ENCODE measurements at places on chromosomes 13 and 19.

GRCh38 chr19:50590191-50590590 is 22.0 kb upstream of the LRRC4B start:
- DNase-seq: no peak

GRCh38 chr13:20402881-20403280 is 122.8 kb downstream of the CRYL1 start:
- peak; percentile 53 for DNase-seq

DNA sequence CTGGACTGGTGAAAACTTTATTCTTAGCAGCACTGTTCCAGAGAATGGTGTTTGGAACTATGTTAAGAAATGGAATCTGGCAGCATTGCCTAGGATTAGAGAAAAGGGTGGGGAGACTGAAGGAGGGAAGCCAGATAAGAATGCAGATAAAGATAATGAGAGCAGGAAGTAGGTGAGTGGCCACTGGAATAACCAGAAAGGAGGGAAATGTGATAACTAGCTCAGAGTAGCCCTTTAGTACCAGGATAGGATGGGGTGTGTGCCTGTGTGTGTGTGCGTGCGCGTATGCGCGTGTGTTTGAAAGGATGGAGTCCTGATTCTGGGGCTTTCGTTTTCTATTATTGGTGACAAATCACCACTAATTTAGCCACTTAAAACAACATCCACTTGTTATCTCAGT is 33.4 kb upstream of the FRY start:
- DNase-seq: no peak

DNA sequence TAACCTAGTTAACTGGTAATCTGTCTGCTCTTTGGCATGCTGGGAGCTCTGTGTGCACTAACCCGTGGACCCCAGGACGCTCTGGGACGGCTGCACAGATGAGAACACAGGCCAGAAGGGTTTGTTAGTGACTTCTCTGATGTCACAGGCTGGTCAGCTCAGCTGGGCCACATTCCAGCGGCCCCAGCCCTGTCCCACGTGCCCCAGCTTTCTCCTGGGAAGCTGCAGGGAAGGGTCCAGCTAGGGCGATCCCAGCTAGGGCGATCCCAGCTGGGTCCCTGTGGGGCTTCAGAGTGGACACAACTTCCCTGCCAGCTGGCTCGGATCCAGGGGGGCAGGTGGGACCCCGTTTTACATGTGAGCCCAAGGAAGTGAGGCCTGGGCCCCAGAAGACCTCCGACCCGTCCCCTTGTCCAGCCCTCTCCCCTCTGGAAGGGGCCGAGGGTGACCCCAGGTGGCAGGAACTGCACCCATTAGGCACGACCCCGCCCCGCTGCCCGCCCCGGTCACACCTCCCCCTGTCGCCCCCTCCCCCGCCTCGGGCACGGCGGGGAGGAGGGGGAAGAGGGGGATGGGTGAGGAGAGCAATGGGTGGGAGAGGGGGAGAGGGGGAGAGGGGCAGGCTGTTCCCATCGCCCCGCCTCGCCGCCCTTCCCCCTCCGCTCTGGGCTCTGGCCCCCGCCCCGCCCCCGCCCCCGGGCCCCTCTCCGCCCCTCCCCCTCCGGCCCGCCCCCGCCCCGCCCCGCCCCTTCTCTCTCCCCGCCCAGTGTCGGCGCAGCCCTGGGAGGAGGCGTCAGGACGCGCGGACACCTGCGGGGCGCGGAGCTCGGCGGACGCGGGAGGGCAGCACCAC is 75.2 kb upstream of the MCF2L start:
- DNase-seq: no peak

- DNase-seq: no peak
Observed at GRCh38 chr13:23858546-23858945, 30.7 kb downstream of the MIPEP start.

DNA sequence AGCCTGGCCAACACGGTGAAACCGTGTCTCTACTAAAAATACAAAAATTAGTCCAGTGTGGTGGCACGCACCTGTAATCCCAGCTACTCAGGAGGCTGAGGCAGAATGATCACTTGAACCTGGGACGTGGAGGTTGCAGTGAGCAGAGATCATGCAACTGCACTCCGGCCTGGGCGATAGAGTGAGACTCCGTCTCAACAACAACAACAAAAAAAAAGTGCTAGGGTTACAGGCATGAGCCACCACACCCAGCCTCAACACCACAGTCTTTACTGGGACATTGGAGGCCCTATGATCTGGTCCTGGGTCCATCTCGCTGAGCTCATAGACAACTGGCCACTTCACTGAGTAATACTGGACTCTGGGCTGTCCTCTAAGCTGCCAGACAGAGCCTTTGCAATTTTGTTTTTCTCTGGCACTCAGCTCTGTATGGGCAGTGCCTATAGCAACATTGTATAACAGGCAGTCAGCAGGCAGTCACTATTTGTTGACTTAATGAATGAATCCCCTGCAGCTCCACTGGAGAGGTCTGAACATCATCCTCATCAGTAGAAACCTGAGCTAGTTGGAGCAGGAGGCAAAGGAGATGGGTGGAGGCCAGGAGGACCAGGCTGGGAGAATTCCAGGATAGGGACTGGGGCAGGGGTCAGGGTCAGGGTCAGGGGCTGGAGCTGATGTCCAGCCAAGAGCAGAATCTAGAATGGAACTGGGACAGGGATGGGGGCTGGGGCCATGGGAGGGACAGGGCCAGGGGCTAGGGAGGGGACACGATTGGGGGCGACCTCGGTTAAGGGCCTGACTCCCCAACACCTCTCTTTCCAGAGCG is 8.1 kb downstream of the BLOC1S3 start:
- DNase-seq: no peak

DNA sequence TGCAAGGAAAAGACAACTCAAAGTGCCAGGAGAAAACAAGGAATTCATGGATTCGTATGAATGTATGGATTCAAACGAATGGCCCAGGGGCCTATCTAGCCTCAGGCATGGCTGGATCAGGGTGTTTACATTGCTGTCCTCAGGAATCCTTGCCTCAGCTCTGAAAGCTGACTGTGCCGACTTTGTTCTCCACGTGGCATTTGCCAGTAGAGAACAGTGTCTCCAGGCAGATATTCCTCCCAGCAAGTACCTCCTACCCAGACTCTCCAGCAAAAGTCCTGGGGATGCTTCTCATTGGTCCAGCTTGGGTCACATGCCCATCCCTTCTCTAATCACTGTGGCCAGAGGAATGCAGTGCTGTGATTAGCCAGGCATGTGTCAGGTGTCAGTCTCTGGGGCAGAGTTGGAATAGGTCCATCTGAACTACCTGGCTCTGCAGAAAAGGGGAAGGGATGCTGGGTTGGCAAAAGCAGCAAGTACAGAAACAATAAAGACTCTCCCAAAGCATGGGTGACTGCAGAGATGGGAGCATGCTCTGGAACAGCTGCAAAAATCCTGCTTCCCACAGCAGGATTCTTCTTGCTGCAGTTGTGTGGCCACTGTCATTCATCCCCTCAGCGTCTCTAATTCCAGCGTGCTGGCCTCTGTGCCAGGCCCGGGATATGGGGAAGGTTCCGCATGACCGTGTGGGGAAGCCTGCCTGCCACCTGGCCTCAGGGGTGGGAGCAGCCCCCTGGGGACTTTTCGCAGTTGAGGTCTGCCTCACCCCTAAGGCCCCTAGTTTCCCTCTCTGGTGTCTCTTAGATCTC is 30.0 kb downstream of the CCNE1 start:
- DNase-seq: no peak

DNA sequence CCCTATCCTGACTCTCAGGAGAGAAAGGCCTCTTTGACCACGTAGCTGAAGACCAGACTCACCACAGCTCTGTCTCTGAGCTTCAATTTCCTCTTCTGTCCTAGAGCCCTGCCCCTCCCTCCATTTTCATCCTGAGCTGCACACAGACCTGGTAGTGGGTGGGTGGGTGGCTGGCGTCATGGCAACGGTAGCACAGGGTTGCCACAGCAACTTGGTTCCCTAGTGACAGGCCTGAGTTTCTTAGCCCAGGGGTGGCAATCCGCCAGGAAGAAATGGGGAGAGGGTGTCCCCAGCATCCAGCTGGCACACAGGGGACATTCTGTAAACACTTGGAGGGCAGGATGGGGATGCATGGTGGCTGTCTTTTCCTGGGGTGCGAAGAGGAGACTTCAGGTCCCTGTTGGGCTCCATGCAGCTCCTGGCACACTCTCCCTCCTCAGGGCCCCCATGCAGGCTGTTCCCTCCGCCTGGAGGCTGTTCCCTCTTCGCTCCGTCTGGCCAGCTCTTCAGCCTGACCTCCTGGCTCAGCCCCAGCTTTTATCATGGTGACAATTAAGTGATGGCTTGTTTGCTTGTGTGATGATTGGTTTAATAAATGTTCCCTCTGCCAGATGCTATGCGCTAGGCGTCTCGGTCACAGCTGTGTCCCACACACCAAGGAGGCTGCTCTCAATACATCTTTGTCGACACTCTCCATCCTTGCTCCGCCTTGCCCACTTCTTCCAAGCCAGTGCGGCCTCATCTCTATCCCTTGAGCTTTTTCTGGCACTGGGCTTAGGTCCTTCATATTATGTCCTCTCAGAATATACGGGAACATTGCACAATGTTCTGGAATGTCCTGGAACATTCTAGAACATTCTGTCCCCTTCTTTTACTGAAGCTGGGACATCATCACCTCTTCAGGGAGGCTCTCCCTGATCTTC is 7.4 kb upstream of the KLHL26 start:
- DNase-seq: no peak

GRCh38 chr13:62294244-62294643 is 878.6 kb upstream of the PCDH20 start:
- DNase-seq: no peak

GRCh38 chr13:30600496-30600895 is 17.2 kb upstream of the USPL1 start:
- DNase-seq: no peak

DNA sequence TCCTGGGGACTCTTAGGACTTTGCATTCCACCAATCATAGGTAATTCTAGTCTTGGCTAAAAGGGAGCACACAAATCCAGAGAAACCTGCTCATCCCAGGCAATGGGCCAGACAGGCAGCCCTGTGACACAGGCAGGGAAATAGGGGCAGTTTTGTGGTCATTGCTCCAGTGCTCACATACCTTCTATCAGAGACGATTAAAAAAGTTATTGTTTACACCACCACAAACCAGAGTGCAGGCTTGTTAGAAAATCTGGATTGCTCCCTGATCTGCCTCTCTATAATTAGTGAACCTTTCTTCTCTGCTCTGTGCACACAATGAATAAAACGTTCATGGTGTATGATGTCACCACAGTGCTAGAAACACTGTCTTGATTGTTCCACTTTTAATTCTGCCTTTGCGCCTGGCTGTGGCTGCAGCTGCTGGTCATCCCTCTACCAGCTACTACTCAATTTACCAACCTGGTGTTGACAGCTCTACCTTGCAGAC is 121.6 kb upstream of the SPATA13 start:
- no peak for DNase-seq

- no peak for DNase-seq
Observed at GRCh38 chr13:47564041-47564440, 437.0 kb downstream of the SUCLA2 start.

DNA sequence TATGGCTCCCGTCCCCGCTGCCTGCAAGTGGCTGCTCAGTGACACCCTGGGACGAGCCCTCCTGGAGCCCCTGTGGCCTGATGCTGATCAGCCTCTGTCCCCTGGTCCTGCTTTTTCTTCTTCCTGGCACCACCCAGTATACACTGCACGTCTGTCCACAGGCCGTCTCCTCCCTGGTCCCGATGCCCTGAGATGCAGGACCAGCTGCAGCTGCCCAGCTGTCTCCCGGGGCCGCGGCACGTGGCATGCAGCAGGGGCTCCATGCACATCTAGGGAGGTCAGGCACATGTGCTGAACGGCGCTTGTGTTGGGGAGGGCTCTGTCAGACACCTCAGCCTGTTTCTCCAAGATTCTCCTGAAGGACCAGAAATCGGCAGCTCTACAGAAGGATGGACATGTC is 30.2 kb downstream of the ZFR2 start:
- no peak for DNase-seq

- DNase-seq: no peak
Observed at GRCh38 chr13:60494296-60494695, 97.3 kb downstream of the TDRD3 start.

- no peak for DNase-seq
Observed at GRCh38 chr13:80931766-80932165, 590.8 kb upstream of the SPRY2 start.

GRCh38 chr19:17331045-17331558 is 3.6 kb downstream of the ANO8 start:
- DNase-seq: no peak

- peak; percentile 63 for DNase-seq
Observed at GRCh38 chr13:30832845-30833332, 73.2 kb upstream of the MEDAG start.

- peak; percentile 92 for DNase-seq
Observed at GRCh38 chr19:11482384-11483050, 1.7 kb upstream of the ELAVL3 start.

- no peak for DNase-seq
Observed at GRCh38 chr13:71875823-71876222, 8.8 kb upstream of the DACH1 start.

DNA sequence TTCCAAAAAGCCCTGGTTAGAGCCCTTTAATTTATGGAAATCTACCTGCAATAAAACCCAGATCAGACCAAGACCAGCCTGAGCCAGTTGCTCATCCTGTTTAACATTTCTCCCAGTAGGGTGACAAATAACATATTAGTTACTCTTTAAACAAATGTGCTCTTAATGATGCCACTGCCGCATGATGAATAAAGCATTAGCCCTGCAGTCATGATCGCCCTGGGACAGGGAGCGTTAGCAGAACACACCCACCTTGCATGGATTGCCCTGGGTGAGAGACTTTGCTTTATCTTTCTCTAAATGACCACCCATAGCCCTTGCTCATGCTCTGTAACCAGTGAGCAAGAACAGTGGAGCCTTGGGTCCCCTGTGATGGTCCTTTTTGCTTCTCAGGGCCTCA is 362.4 kb downstream of the ENOX1 start:
- DNase-seq: no peak

- DNase-seq: no peak
Observed at GRCh38 chr19:51001515-51001914, at the start of gene KLK8. KLK8 (minus strand) TSS chr19:51001604; CDS start chr19:51001167, 437 bp downstream.

DNA sequence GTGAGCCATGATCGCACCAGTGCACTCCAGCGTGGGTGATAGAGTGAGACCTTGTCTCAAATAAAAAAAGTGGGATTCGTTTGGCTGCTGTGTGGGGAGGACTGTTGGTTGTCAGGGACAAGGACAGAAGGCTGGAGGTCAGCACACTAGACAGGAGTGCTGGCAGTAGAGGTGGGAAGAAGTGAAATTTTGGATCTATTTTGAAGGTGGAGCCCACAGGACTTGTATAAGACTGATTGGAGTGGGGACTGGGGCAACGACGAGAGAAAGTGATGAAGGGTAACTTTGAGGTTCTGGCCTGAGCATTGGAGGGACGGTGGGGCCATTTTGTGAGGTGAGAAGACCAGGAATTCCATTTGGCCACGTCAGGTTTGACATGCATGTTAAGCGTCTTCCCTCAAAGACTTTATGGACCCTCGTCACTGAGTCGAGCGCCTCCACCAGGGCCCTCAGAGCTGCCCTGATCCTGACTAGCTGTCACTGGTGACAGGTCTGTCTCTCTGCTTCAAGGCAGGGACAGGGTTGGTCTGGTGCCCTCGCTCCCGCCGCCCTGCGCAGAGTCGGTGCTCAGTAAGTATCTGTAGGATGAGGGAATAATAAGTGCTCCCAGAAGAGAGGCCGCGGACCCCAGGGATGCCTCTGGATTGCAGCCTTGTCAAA is 673 bp downstream of the CTU1 start:
- DNase-seq: no peak

Data from activated CD8-positive, alpha-beta memory T cell treated with anti-CD3 and anti-CD28 coated beads for 24 hours (primary cell).